Calu3 (cell line): ENCODE measurements at places on chromosomes 6 and 20.

DNA sequence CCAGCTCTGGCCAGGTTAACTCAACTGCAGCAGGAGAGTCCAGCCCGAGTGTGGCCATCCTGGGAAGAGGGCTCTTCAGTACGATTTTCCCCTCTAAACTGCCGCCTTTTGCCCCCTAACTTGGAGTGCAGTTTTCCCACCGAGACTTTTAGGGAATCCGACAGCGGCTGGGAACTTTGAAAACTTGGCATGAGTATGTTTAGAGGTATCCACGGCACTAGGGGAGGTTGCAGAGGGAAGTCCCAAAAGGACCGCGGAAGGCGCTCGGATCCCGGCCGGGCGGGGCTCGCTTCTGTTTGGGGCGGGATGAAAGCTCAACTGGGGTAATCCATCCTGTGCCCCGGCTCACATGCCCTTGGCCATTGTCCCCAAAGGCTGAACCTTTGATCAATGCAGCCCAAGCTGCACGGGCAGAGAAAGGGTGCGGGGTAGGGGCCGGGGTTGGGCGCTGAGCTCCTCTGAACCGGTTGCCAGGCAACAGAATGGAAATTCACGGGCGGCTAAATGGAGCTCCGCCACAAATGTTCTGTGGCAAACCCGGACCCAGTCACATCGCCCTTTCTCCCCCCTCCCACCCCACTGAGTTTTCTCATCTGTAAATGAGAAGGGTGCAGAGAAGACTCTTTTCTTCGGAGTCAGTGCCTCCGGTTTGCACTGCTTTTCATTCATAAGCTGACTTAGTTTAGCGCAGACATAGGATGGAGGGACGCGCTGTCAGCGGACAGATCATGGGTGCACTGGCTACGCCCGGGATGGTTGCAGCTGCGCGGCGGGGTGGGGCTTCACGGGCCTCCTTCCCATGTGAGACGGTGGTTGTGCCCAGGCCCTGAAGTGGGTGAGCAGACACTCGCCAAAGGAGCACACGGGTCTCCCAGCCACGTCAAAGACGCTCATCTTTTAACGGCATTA is 2.3 kb downstream of the BMP6 start:
- DNase-seq, result peak; percentile 1

GRCh38 chr6:126064257-126064747 is 78.0 kb downstream of the TRMT11 start:
- no peak for DNase-seq

DNA sequence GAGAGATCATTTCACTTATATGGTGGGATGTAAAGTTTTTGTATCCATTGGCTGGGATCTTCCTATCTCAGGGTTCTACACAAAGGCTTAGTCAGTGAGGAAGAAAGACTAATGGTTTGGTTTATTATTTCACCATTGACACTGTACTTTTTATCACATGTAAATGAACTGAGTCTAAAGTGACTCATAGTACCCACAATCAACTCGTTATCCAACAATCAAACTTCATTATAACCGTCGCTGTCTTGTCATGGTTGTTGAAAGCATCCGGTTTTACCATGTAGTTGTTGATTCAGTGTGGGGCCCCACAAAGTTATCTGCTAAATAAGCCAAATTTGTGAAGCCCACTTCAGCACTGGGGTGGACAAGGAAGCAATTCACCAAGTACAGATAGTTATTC is 55.8 kb upstream of the MTRF1L start:
- no peak for DNase-seq

DNA sequence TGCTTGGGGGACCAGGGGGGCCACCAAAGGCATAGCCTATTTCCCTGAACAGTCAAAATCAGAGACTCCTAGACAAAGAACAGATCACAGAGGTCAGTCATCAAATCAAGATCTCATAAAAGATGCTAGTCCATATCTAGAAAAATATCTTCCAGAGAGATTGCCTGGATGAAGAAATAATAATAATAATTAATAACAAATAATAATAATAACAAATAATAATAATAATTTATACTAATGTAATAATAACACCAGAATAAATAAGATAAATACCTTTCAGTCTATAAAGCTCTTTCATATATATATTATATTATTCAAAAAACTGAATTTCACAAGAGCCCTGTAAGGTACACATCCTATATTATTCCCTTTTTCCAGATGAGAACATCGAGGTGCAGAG is 129.6 kb downstream of the PAX1 start:
- no peak for DNase-seq

DNA sequence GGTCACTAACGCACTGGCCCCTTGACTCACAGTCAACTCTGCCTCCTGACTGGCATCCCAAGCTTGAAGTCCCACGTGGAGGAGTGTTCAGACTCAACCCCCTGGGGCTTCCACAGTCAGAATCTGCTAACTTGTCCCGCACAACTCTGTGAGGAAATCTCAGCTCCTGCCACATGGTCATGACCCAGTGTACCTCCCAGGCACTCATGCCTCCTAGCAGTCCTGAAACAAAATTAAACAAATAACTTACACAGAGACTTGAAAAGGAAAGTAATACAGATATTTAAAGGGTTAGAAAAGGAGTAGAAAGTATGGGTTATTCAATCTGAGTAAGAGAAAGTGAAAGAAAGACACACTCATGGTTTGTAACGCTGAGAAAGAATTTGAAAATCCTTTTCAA is 134.9 kb downstream of the GMDS start:
- DNase-seq, result no peak

DNA sequence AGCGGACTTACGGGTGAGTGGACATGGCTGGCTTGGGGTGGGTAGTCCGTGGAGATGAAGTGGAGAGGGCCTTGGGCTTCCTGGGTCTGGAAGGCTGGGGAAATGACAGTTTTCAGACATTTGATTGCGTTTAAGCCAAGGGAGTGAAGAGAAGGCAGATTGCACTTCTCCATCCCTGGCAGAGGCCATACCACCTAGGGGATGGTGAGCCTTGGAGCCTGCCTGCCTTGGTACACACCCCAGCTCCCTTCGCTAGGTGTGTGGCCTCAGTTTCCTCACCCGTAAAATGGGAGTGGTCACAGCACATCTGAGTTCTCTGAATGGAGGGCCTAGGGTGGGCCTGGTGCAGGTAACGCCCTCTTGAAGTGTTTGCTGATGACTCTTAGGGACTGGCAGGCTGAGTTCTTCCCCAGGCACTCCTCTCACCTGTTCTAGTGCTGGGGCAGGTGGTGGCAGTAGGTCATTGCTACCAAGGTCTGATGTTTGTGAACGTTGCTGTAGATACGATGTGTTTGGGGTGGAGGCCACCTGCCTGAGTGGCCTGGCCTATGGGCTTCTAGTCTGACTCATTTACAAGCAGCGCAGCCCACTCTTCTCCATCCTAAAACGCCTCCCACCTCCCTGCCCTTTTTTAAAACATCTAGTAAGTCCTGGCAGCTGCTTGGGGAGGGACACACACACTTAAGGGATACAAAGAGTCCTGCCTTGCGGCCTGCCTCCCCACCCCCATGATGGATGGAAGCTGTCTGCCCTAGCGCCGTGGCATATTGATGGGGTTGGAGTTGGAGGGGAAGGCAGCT is 2.3 kb downstream of the RBM38 start:
- DNase-seq, result no peak

DNA sequence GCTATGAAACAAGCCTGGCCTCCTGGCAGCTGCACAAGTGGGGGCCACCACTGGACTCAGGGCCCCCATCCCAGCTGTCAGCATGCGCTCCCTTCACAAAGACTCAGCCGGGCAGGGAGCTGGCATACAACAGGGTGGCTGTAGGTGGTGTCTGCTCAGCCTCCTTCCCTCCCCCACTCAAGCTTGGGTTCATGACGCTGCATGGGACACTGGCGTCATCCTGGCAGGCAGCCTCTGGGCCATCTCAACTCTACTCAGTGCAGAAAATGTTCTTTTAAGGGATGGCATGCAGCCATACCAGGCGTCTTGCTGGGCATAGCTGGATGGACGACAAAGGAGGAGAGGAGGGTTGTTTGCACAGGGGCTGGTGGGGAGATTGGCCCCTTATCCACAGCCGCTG is 30.5 kb downstream of the SAYSD1 start:
- DNase-seq, result no peak

- DNase-seq, result no peak
Measured at GRCh38 chr6:2471472-2471871, 226.1 kb upstream of the GMDS start.

DNA sequence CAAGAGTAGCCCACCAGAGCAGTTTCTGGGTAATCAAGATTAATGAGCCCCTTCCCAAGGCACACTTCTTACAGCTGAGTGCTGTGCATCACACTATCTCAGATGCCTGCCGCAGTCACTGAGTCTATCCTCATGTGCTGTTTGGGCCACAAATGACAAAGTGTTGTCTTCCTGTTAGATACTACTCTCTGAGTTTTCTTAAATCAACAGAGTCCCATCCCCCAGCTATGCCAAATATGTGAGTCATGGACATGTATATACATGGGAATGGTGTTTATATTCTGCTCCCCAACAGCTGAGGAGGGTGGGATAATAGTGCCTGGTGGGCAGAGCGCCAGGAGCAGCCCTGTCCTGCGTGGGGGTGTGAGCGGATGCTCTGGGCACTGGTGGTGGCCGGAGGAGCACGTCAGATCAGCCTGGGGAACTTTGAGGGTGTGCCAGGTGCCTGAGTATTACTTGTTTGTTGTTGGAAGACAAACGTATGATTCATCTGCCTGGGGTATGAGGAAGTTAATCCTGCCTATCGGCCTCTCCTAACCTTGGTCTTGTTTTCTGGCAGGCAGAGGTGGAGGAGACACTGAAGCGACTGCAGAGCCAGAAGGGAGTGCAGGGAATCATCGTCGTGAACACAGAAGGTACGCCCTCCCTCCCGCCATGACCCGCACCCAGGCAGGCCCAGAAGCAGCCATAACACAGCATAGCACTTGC is 9.6 kb downstream of the DYNLRB1 start:
- DNase-seq, result peak; percentile 98

DNA sequence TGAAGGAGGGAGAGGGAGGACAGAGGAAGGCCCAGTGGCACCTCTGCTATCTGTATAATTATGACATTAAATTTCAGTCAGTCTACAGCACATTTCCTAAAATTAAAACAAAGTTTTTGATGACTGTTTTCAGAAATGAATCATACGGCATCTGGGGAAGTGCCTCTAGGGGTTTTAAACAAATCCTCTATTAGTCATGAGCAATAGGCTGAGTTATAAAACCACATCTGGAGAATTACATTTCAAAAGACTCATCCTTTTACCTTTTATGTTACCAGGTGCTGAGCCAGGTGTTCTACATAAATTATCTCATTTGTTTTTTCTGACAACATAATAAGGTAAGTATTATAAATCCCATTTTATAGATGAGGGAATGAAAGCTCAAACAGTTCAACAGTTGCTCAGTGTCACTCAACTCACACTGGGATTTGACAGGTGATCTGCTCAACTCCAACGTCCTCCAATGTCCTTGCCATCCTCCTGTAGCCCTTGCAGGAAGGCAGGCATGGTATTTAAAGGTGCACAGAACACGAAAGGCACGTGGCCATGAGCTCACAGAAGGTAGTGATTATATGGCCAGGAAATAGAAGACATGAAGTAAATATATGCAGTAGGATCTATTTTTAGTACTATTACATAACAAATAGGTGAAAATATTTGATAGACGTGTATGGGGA is 184.2 kb upstream of the MAN1A1 start:
- DNase-seq, result no peak

GRCh38 chr6:25173951-25174474 is 105.2 kb upstream of the CARMIL1 start:
- peak; percentile 83 for DNase-seq

DNA sequence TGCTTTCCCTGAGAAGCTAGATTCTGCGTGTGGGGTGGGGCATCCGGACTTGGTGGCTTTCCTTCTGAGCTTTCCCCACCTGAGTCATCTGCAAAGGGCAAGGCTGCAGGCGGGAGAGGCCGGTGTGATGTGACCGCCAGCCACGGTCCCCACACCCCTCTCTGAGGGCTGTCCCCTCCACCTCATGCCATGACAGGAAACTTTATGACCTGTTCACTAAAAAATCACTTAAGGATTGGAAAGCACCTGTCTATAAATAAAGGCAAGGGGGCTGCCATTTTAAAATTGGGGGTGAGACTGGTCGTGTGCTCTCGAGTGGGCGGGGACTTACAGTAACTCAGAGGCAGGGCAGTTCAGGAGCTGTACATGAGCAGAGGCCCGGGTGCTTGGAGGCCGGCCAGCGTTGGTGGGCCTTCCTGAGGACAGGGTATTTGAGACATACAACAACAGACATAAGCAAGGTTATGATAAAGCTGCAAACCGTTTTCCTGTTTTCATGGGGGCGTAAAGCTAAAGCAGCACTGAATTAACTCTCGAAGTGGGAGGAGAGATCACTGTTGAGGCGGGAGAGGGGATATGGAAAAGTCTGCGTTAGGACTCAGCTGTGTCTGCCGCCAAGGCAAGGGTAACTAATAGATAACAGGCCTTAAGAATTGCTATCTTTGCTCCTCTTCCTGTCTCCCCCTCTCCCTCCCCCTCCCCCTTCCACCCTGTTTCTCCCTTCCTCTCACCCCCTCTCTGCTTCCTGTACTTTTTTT is 16.1 kb upstream of the SERPINB1 start:
- peak; percentile 82 for DNase-seq

- peak; percentile 64 for DNase-seq
Measured at GRCh38 chr6:27472182-27472616, 706 bp downstream of the ZNF184 start.

- DNase-seq, result no peak
Measured at GRCh38 chr20:18973529-18974173, 160.1 kb downstream of the SCP2D1 start.

DNA sequence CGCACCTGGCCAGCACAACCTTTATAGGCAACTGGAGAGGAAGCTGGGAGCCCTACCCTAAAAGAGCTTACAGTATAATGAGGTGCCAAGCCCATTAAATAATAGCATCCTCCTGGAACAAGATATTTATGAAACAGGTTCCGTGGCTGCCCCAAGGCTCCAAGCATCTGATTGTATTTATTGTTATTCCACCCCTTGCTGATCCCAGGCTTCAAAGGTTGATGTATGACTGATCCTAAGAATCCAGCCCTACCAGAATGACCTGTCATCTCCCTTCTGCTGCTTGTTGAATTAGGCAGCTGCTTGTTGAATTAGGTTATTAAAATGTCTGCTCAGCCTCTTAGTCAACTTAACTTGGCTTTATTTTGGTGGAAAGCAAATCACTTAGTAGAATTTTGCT is 35.2 kb upstream of the SASH1 start:
- no peak for DNase-seq

GRCh38 chr20:58883241-58883691 is 30.8 kb downstream of the GNAS start:
- no peak for DNase-seq

GRCh38 chr20:47352332-47353238 is 3.9 kb downstream of the ZMYND8 start:
- DNase-seq, result peak; percentile 47

GRCh38 chr20:2254333-2254732 is 41.5 kb upstream of the TGM3 start:
- DNase-seq, result no peak

GRCh38 chr20:38095017-38095686 is 61.6 kb downstream of the RPRD1B start:
- DNase-seq, result no peak

DNA sequence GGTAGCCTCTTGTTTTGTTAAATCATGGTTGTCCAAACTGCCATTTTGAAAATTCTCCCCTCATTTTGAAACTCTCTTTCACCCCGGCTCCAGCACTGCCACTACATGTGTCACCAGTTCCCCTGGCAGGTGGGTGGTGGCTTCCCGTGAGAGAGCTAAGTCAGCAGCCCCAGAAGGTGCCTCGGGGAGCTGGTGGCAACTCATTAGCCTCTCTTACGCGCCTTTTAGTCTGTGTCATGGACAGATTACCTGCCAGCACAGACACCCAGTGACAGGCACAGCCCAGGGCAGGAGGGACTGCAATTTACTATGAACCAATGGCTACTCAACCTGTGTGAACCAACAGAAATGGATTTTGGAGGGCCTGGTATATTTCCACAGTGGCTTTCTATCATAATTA is 147.1 kb upstream of the SASH1 start:
- DNase-seq, result no peak
